Heart left ventricle (tissue), 16 donors: ENCODE measurements at places on chromosomes 12 and 14. TPM values are rescaled to one million over a fixed set of nuclear protein-coding genes. Genes with fewer than 3 reads are reported as not detected.

The CDKL1 gene
- 2.1 TPM for polyA plus RNA-seq

DNA sequence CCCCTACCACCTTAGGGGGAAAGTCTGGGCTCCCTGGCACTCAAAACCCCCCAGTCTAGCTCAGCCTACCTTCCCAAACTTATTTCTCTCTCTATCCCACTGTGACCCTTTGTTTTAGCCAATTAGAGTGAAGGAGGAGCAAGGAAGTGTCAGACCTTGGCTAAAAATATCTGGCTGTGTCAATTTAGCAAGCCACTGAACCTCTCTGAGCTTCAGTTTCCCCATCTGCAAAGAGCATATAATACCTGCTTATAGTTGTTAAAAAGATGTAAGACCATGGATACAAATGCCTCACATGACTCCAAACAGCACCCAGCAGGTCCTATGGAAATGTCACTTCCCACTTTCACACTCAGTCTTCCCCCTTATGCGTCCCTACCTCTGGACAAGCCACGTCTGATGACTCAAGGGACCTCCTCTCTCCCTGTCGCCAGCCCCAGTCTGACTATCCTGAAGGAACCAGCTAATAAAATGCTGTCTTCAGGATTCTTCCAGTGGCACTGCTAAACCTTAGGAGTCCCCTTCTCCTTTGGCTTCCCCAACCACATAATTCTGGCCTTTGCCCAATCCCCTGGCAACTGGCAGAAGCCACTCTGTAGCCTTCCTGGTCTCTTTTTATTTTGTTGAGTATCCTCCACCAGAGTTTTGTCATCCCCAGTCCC, 19.3 kb downstream of the FOXN3 start:
- DNase-seq = no peak

The POLR3B gene
- 2.5 TPM for polyA plus RNA-seq

The HCAR3 gene
- polyA plus RNA-seq = 0.11 TPM

DNA sequence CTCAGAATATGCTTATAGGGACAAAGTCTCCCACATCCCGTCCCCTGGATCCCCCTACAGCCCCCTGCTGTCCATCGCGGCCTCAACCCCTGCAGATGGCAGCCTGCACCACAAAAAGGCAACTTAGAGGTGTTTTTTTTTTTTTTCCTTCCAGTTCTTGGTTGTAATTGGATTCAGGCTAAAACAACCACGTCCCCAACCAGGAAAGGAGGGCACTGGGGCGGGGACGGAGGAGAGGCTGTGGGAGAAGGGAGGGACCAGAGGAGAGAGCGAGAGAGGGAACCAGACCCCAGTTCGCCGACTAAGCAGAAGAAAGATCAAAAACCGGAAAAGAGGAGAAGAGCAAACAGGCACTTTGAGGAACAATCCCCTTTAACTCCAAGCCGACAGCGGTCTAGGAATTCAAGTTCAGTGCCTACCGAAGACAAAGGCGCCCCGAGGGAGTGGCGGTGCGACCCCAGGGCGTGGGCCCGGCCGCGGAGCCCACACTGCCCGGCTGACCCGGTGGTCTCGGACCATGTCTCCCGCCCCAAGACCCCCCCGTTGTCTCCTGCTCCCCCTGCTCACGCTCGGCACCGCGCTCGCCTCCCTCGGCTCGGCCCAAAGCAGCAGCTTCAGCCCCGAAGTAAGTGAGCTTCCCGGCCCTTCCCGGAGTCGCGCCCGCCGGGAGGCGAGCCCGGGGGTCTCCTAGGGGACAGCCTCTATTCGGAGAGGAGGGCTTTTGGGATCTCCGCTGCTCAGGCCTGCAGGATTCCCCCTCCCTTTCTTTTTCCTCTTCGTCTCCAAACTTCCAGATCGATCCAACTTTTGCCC, at the start of gene MMP14:
MMP14 (plus strand) TSS at position 285 of the 813 bp plus-strand sequence; CDS start at position 518, 233 bp downstream.
- peak; percentile 87 for DNase-seq

DNA sequence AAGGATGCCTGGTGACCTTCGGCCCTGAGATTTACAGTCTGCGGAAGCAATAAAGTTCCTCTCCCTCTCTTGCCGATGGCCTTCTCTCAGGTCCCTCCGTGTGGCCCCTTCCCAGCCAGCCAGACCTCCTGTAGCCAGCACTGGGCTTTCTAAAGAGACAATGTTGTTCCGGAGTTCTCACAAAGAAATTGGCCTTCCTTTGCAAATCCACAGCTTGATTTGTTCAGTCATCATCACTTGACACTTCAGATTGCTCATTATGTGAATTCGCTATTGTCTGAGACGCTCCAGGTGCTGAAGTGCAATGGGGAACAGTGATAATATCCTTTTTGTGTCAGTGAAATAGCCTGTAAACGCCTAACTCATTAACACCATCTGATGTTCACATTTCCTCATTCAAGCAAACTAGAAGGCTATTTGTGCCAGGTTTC, 43.7 kb upstream of the GPHB5 start:
- DNase-seq = no peak

GRCh38 chr12:123346946-123347345, 17.7 kb downstream of the SBNO1 start:
- no peak for DNase-seq

The EML1 gene
- polyA plus RNA-seq = 18.2 TPM

The B3GNT4 gene
- 0.27 TPM for polyA plus RNA-seq
